COLO829 (cell line): ENCODE measurements at places on chromosomes 3 and 15.

- no peak for DNase-seq
Measured at GRCh38 chr3:157589211-157589610, 86.0 kb upstream of the VEPH1 start.

GRCh38 chr3:77935418-77935817 is 895.5 kb downstream of the ROBO2 start:
- DNase-seq, result no peak

- DNase-seq, result no peak
Measured at GRCh38 chr15:39273717-39274411, 307.0 kb upstream of the THBS1 start.

DNA sequence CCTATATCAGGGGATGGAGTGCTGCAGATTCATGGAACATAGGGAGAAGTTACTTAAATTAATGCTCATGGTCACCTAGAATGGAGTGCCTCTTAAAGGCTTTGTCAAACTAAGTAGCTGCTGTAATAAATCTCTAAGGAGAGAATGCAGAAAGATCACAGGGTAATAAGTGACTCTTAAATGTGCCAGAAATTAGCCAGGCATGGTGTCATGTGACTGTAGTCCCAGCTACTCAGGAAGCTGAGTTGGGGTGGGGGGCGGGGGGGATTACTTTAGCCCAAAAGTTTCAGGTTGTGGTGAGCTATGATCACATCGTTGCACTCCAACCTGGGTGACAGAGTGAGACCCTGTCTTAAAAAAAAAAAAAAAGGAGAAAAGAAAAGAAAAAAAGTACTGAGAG is 90.9 kb upstream of the ASB14 start:
- DNase-seq, result no peak

DNA sequence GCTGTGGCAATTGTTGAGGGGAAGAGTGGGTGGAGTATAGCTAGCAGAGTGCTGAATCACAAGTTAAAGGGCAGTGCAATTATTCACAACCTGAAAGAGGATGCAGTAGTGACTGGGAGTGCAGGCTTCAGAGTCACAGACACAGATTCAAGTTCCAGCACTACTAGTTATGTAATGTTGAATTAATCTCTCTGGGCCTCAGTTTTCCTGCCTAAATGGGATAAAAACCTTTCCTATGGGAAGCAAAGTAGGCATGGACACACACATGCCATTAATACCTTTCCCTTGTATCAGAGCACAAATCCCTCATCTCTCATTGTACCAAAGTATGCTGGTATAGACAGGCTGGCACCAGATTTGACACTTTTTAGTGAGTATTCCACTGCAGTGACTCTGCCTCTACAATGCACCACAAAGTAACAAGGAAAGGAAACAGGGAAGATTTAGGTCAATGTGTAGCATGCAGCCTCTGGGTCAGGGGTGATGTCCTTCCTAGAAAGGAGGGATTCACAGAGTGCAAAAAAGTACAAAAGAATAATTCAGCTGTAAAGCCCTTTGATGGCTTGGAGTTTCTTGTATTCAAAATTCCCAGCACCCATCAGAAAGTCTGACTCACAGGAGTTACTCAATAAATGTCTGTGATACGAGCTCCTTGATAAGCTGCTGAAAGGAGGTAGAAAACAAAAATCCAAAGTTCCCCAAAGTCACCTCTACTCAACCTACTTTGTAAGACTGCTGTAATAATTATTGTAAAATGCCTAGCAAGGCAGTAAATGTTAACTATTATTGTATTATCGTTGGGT is 507.5 kb upstream of the TGFBR2 start:
- DNase-seq, result peak; percentile 78

GRCh38 chr3:29183346-29184087 is 97.4 kb upstream of the RBMS3 start:
- DNase-seq, result peak; percentile 82

GRCh38 chr15:58437531-58438105 is 5.8 kb downstream of the LIPC start:
- DNase-seq, result no peak

GRCh38 chr3:36944012-36944640 is 728 bp downstream of the TRANK1 start:
- no peak for DNase-seq

DNA sequence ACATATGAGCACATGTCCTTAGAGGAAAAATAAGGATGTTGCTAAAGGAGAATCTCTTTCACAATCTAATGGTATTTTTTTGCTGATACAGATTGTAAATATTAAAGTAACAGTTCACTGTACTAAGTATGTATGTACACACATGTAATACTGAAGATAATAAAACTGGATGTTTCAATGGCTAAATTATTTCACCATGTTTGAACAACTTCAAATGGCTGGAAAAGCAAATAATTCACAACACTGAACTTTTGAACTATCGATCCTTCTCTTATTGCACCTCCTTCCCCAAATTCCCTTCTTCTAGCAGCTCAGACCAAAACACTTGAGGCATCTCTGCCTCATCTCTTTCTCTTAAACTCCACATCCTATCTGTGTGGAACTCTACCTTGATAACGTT is 149.5 kb downstream of the EPHA3 start:
- DNase-seq, result no peak

DNA sequence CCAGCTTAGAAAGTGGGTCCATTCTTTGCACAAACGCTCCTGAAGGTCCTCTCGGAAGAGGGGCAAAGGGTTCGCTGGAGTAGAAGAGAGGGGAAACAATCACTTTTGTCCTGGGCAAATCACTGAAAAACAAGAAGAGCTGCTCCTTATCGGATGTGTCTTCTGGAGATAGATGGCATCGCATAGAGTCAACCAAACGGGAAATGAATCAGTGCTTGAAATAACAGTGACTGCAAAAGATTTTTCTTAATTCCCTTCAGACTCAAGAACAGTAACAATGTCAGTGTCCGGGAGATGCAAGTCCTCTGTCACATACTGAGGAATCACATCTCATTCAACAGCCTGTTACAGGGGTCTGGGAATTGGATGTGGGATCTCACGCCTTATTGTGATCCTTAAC is 78.8 kb upstream of the PCSK6 start:
- DNase-seq, result no peak

DNA sequence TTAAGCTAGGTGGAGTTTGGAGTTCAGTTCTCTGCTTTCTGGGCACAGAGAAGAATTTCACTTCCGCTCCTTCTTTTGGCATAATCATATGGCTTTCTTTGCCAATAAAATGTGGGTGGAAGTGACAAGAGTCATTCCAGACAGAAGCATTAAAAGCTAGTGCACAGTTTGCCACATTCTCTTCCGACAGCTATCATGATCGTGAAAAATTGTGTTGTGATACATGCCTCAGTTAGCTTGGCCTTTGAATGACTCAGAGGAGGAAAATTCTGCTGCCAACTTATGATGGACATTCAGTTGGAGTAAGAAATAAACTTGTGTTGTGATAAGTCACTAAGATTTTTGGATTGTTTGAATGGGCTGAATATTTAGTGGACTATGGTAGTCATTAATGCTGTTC is 291.7 kb upstream of the SATB1 start:
- no peak for DNase-seq

DNA sequence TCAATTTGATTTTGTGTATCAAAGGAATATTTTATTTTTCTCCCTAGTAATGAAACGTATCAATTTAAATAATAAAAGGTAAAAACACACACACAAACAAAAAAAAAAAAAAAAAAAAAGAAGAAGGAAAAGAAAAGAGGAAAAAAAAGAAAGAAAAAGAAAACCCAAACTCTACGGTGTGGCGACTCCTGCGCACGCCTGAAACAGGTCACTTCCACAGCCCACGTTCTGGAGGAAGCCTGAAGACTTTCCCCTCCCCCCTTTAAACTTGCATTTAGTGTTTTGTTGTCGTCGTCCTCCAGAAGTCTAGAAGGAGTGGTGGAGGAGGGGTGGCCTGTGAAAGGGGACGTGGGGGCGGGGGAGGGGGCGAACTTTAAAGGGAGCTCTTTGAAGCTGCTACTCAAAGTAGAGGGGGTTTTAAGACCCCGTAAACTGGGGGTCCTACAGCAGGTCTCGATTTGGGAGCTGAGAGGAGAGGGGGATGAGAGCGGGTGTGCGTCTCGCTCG is 2.3 kb upstream of the TLE3 start:
- no peak for DNase-seq

- DNase-seq, result no peak
Measured at GRCh38 chr3:40951636-40952035, 247.7 kb upstream of the CTNNB1 start.

GRCh38 chr3:47348411-47349154 is 32.2 kb upstream of the PTPN23 start:
- DNase-seq, result no peak

GRCh38 chr3:23389089-23389488 is 186.0 kb downstream of the UBE2E2 start:
- DNase-seq, result no peak

GRCh38 chr3:134743006-134743405 is 52.1 kb upstream of the EPHB1 start:
- DNase-seq, result no peak
